Esophagus mucosa (tissue), 1 donor: ENCODE measurements at places on chromosomes 6 and 20.

GRCh38 chr6:144063246-144063743, 32.1 kb downstream of the SF3B5 start:
- no peak for ATAC-seq

DNA sequence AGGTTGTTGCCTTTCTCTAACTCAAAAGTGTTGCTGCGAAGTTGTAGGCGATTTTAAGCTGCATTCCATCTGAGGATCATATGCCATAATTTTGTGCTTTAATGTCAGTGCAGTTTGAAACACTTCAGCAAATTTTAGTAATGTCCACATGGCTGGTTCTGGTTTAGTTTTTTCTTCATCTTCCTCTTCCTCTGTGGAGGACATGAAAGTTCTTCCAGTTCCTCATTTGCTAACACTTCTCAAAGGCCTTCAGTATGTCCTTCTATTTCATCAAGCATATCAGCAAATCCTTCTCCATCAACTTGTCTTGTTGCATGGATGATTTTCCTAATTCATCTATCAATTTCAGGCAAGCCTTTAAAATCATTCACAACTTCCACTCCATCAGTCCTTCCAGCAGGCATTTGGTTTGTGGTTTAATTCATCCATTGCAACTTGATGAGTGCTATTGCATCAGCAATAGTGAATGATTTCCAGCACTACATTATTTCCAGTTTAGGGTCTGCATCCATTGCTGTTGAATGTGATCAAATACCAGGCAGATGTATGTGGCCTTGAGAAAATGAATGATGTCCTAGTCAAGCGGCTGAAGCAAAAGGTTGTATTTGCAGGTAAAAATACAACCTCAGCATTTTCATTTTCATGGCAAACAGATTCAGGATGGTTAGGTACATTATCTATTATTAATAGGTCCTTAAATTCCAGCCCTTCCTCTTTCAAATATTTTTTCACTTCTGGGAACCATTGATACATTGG, 20.2 kb downstream of the SHLD1 start:
- ATAC-seq = no peak

DNA sequence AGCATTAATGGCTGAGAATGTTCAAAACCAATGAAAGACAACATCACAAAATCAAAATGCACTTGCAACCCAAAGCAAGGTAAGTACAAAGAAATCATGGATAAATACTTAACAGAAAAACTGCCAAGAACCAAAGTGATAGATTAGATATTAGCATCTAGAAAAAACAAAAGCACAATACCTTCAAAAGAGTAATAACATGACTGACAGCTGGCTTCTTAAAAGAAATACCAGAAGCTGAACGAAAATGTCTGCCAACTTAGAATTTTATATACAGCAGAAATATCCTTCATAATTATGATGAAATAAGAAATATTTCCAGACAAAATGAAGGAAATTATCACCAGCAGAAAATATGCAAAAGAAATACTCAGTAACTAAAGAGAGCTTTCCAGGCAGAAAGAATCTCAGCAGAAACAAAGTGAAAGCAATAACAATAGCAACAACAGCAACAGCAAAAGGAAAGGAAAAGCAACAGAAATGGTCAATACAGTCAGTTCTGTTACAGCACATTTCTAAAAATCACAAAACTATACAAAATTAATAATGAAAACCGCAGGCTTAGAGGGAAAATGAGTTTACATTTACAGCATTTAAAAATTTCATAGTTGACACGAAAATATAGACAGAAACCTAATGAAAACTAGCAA, 121.5 kb upstream of the MAN1A1 start:
- no peak for ATAC-seq

- ATAC-seq = peak; percentile 40
Observed at GRCh38 chr6:31128093-31128676, 7.9 kb upstream of the CDSN start.

GRCh38 chr6:74356391-74356790, 660.4 kb downstream of the CD109 start:
- no peak for ATAC-seq

GRCh38 chr20:48691523-48691922, 136.3 kb downstream of the PREX1 start:
- ATAC-seq = no peak

DNA sequence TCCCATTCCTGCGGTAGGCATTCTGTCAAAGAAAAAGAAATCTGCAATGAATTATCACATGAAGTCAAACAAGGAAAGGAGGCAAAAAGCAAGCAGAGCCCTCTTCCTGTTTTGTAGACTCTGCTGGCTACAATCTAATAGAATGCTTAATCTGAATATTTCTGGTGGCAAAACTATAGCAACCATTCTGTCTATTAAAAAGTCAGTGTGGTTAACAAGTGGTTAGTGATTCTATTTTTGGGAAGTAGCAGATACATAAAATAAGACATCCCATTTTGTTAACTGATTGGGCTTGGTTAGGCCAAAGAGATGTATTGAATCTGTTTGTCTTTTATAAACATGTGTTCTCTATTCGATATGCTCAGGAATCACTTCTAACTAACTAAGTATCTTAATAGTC, 442.3 kb downstream of the CDC5L start:
- no peak for ATAC-seq

- no peak for ATAC-seq
Observed at GRCh38 chr6:168273441-168274036, 46.0 kb downstream of the DACT2 start.

GRCh38 chr20:60000271-60001042, 42.2 kb downstream of the CDH26 start:
- no peak for ATAC-seq

DNA sequence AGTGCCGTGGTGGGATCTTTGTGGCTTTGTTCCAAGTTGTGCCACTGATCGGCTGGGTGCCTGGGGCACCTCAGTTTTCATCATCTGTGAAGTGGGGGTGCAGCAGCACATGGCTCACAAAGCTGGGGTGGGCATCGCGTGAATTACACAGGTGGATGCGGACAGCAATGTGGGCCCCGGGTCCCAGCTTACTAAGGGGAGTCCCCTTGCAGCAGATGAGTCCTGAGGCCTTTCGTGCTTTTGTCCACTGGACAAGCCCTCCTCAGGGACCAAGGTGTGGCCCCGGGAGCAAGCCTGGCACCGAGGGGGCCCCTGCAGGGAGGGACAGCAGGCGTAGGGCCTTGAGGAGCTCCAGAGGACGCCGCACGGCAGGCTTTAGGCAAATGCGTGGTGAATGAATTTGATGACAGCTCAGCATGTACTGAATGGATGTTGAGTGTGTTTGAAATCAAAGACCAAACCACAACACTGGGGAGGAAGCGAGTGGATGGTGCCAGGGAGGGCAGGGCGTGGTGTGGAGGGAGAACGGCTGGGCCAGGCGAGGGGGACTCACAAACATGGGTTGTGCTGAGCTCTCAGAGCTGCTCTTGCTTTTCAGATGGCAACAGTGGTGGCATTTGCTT, 53.2 kb downstream of the IRF4 start:
- no peak for ATAC-seq

DNA sequence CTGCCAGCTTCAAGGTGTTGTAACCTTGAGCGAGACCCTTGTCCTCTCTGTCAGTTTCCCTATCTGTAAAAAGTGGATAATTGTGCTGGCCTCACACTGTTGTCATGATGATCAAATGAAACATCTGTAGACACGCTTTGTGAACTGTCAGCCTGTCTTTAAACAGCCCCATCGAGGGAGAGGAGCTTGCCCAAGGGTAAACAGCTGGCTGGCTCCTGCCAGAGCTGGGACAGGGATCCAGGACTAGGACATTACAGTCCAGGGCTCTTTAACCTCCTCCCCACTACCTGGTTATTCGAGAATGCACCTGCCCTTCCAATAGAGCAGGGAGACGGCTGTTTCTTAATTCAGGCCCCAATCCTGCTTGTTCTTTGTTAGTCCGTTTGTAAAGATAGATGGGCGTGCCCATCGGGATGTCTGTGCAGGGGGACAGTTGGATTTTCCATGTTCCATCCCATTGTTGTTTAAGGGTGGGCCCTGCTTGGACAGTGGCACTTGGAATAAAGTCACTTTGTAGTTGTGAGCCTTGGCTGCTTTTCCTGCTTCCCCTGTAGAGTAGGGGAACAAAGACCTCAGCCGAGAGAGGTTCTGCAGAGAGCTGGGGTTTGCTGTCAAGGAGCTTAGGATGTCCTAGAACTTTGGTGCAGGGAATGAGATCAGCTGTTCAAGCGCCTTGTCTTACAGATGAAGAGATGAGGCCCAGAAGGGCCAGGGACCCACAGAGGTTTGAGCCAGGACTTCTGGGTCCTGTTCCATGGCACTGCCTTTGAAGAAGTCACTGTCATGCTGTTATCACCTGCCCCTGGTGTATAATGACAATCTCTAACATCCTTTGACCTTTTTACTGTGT, 77.9 kb upstream of the MYL9 start:
- ATAC-seq = no peak

DNA sequence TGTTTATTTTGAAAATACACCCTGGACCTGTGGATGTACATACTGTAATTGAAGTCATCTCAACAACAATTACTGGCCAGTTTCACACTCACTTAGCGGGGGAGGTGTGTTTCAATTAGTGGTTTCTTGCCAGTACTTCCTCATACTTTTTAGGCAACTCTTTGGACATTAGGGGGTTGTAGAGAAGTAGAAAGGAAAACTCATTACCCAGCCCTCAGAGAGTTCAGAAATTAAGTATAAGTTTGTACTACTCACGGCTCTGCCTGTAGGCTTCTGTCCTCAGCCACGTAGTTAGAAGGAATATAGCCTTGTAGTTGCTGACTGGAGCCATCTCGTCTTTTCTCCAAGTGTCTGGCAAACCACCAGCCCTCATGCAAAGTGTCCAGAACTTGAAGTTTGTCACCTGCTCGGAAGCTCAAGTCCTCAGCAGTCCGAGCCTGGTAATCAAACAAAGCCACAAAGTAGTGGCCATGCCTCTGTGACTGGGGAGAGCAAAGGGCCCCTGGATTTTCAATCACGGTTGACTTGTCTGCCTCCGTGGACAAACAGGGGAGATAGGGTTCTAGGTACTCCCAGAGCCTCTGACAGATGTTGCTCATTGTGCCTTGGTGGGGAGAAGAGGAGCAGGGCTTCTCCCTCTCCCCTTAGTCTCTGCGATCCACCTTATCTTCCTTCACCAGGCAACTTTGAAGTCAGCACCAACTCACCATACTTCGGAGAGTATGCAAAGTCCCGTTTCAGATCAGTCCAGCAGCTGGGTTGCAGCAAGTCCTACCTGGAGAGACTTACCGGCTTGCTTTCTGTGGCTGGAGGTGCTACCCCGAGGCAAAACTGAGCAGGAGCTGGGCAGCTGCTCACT, 749 bp downstream of the FRK start:
- peak; percentile 38 for ATAC-seq

- no peak for ATAC-seq
Observed at GRCh38 chr6:31464252-31465184, 33.4 kb upstream of the MICB start.

DNA sequence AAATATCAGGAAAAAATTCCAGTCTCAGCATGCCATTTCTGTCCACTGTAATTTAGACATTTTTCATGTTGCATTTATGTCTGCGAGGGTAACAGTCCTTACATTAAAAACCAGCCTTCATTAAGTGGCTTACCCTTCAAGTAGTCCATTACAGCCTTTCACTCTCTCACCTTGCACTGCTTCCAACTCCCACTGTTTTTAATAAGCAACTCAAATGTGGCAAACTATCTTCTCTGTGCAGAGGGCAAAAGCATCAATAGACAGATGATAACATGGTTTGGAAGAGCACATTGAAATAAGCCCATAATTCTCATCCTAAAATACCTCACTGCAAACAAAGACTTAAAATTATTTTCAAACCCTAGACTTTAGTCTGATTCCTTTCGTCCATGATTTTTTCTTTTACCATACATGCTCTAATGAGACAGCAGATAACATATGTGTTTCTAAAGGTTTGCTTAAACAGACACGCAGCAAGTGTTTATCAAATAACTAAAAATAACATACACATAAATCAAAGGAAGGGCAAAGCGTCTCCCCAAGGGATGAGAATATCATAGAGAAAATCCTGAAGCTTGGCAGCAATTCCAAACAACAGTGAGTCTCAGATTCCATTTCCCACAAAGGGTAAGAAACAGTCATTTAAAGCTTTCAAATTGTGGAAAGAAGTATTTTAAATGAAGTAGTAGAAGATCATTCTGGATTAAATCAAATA, 130.4 kb downstream of the PTPRK start:
- ATAC-seq = no peak

GRCh38 chr20:49669601-49670189, 44.0 kb downstream of the B4GALT5 start:
- no peak for ATAC-seq

DNA sequence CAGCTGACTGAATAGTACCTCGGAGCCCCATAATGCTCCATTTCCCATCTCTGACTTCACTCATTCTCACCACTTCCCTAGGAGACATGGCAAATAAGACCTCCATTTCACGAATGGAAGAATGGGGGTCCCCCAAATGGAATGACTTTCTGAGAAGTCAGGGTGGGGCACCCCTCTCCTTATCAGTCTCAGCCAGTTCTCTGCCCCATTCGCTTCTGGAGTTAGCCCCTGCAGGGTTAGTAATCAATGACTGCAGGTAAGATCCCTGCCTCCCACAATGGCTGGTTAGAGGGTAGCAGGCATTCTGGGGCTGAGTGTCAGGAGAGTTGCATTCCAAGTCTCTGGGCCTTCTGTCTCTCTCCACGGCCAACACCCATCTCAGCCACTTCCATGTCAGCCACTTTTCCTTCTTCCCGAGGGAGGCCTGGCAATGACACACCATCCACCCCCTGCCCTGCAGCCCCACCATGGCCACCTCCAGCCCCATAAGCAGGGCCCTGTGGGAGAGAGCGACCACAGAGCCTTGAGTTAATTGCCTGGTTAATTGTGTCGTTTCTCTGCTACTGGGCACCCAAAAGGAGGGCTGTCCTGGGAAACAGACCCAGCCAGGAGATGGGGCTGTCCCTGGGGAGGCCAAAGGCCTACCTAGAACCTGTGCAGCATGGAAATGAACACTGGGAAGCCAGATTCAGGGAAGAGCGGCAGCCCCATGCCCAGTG, 13.4 kb downstream of the CCDC167 start:
- no peak for ATAC-seq

GRCh38 chr6:21404577-21404976, 189.0 kb upstream of the SOX4 start:
- no peak for ATAC-seq

DNA sequence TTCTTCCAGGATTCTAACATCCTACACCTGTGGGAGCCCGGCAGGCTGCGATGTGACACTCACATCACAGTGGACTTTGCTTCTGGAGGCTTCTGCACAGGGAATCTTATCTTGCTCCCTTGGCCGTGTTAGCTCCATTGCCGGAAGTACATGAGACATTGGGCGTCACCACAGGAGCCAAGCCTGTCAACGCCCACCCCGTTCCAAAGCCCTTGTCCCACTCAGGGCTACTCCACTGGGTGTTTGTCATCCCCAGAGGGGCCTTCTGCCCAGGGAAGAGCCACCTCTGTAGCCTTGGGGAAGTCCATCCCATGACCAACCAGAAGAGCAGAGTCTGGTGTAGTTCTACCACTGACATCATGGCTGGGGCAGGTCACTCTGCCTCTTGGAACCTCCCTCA, 1.7 kb downstream of the RAB44 start:
- no peak for ATAC-seq

GRCh38 chr20:41848180-41848579, 230.0 kb upstream of the CHD6 start:
- no peak for ATAC-seq

- no peak for ATAC-seq
Observed at GRCh38 chr20:52142757-52143156, 48.8 kb downstream of the ZFP64 start.

- no peak for ATAC-seq
Observed at GRCh38 chr6:3331494-3331893, 72.7 kb downstream of the PSMG4 start.

GRCh38 chr6:38671885-38672467, 31.0 kb downstream of the GLO1 start:
- peak; percentile 77 for ATAC-seq
